Activated CD4-positive, CD25-positive, alpha-beta regulatory T cell (primary cell): ENCODE measurements at places on chromosomes 11 and 22.
A peak's percentile ranks its signal among the peaks of the same experiment; 100 is the strongest.

GRCh38 chr11:14554959-14555358 lies 34.8 kb upstream of the PSMA1 start:
- DNase-seq: no peak

- DNase-seq: no peak
Observed at GRCh38 chr22:23163665-23164064, 16.6 kb upstream of the BCR start.

- DNase-seq: peak; percentile 25
Observed at GRCh38 chr22:31496735-31497146, 405 bp downstream of the SFI1 start.

DNA sequence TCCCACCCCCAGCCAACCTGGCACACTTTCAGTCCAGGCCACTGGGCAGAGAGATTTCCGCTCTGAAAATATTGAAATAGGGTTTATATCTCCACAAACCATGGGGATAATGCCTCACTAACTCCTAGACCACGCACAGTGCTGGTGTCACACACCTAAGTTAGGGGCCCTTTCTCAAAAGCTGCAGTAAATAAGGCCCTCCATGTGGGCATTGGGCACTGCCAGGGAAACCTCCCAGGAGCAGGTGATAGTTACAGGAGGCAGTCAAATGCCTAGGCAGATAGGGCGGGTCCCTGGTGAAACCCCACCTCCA lies 3.1 kb upstream of the IL10RA start:
- DNase-seq: no peak

- DNase-seq: no peak
Observed at GRCh38 chr11:45859661-45860140, 12.4 kb downstream of the CRY2 start.

- no peak for DNase-seq
Observed at GRCh38 chr11:45450189-45450588, 164.0 kb upstream of the SYT13 start.

DNA sequence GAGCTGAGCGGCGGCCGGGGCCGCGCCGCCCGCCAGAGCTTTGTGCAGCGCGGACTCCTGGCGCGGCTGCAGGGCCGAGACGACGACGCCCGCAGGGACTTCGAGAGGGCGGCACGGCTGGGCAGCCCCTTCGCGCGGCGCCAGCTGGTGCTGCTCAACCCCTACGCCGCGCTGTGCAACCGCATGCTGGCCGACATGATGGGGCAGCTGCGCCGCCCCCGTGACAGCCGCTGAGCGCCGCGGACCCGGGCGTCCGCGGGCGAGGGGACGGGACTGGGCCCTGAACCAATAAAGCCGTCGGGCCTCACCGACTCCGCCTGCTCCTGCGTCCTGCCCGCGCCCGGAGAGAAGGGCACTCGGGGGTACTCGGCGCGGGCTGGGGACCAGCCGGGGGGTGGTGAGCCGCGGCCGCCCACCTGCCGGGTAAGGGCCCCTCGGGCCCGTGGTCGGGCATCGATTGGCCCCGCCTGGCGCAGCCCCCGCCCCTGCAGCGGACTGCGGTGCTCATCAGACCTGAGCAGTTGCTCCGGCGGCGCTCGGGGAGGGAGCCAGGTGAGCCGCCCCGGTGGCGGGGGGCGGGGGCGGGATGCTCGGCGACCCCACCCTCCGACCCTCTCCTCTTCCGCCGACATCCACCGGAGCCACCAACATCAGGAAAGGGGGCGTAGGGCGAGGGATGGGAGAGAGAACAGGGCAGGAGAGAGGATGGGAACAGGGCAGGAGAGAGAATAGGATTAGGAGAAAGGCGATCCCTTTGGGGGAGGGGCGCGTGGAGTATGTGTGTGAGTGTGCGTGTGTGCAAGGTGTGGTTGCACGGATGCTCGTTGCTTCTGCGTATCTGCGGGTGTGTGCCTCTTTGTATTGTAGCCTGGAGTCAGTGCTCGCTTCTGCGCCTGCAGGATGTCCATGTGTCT lies at the start of gene TMEM25:
Gene TMEM25, plus strand, starts transcription at position 510 of the 914 bp plus-strand sequence. CDS start 610 bp downstream, outside the sequence.
- peak; percentile 50 for DNase-seq

- no peak for DNase-seq
Observed at GRCh38 chr11:5252919-5253265, 1.7 kb downstream of the HBG2 start.

DNA sequence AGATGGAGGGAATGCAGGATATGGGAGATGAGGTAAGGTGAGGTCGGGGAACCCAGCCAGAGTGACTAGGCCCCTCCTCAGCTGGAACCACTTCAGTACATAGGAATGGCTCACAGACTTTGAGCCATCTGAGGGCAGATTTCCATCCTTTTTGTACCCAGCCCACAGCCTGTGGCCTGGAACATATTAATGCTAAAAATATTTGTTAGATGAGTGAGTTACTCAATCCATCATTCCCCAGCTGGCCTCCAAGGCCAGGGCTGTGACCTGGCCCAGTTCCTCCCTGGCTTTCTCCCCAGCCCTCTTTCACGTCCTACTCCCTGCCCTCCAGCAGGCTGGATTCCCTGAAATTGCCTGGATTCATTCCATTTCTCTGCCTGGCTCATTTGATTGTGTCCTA lies 57.2 kb upstream of the PRDM11 start:
- no peak for DNase-seq

DNA sequence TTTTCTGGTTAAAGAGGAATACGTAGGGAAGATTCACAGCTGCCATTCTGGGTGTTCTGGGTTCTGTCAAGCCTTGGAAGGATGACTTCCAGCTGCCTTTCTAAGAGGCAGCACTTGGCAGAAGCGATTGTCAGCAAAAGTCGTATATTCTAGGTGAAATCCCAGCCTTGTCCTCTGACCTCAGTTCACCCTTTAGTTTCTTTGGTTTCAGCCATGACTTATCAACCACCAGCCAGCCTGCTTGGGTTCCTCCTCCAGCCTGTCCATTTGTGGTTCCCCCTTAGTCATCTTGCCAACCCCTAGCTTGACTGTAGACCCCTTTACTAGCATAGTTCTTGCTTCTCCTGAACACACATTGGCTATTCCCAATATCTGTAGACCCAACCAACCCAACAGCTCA lies 102.3 kb upstream of the CD44 start:
- DNase-seq: no peak

- no peak for DNase-seq
Observed at GRCh38 chr22:17097701-17098100, 12.9 kb downstream of the IL17RA start.

GRCh38 chr11:23364076-23364475 lies 503.8 kb upstream of the CCDC179 start:
- DNase-seq: no peak

GRCh38 chr11:13771151-13771550 lies 102.7 kb downstream of the FAR1 start:
- DNase-seq: no peak

GRCh38 chr11:33021937-33022336 lies 6.3 kb downstream of the DEPDC7 start:
- DNase-seq: no peak

GRCh38 chr11:1660111-1660867 lies 30.7 kb downstream of the KRTAP5-5 start:
- no peak for DNase-seq

GRCh38 chr11:95247127-95247684 lies 16.2 kb upstream of the SESN3 start:
- no peak for DNase-seq

GRCh38 chr11:122811721-122812120 lies 26.6 kb upstream of the CRTAM start:
- DNase-seq: no peak

GRCh38 chr22:30238661-30239487 lies 7.7 kb downstream of the LIF start:
- DNase-seq: no peak

GRCh38 chr22:22442928-22443709 lies 65.4 kb downstream of the ZNF280B start:
- no peak for DNase-seq

- no peak for DNase-seq
Observed at GRCh38 chr22:34880662-34881061, 185.3 kb upstream of the ISX start.

DNA sequence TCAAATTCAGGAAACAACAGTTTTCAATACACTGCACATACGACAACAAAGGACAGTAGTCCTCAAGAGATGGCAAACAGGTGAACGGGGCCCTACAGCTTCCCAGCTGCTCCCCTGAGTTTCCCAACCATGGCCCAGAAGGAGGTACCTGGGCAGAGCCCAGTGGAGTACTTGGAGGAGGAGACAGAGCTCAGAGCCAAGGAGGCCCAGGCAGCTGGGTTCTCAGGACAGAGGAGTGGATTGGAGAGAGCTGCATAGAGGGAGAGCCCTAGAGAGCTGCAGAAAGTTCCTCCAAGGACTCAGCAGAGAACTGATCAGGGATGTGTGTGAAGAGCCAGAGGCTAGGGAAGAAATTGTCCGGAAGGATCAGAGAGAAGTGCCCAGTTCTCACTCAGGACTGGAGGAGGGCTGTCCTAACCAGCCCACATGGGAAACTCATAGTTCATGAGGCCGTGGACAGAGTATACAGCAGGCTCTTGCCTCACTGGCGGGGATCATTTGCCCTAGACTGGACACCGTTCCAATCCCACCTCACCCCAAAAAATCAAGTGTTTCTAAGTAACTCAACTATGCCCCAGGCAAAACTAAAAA lies 7.6 kb upstream of the ASCL2 start:
- DNase-seq: no peak

DNA sequence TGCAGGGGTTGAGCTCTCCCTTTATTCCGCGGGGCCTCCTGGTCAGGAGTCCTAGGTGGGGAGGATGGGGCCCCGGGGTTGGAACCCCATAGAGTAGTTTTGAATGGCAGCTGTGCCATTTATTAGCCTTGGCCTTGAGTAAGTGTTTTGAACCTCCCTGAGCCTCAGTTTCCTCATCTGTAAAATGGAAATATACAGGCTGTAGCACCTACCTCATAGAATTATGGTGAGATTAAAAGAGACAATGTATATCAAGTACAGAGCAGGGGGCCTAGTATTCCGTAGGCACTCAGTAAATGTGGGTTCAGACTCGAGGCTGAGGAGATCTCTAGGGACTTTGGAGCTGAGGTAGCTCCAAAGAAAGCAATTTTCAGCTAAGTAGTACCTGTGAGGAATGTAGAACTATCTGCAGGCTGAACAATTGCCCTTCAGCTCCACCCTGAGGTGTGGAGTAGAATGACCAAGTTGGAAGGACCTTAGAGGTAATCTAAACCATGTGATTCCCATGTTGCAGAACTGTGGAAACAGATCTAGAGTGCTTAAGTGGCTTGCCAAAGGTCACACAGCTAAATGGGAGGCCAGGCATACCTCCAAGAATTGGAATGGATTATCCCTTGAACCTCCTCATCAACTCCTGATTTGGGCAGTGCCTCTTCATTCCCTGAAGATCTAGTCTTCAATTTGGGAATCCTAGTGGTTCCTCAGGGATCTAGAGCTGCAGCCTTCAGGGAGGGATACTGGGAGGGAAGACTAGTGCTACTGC lies 682 bp downstream of the PGAP2 start:
- DNase-seq: no peak

GRCh38 chr11:88447281-88447680 lies 109.7 kb upstream of the CTSC start:
- no peak for DNase-seq

DNA sequence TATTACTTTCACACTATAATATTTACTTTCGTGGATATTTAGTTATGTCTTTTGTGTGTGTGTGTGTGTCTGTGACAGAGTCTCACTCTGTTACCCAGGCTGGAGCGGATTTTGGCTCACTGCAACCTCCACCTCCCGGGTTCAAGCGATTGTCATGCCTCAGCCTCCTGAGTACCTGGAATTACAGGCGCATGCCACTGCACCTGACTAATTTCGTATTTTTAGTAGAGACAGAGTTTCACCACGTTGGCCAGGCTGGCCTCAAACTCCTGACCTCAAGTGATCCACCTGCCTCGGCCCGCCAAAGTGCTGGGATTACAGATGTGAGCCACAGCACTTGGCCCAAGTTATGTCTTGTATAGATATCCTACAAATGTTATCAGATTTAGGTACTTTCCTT lies 9.9 kb downstream of the PISD start:
- DNase-seq: no peak

DNA sequence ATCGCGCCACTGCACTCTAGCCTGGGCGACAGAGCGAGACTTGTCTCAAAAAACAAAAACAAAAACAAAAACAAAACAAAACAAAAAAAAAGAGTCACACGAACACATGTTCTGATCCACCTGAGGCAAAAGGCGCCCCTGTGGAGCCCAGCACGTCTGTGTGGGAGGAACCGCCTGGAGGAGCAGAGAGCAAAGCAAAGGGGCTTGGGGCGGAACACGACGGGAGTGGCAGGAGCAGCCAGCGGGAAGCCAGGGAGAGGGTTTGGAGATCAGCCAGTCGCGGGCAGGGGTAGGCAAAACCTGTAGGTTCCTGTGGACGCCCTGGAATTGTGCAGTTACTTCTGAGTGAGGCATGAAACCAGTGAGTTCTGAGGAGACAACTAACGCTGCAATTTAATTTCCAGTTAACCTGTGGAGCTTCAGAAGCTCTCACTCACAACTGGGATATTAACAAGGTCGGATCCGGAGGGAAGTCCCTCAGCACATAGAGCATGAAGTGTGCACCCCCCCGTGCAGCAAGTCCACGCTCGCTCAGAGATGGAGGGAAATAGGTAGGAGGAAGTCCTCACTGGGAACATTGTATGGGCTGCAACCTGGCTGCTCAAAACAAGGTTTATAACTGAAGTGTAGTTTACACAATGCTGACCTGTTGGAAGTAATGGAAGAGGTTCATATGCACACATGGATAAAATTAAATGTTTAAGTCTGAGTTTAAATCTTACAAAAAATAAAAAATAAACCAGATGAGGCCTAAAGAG lies 13.2 kb upstream of the USP18 start:
- DNase-seq: no peak

- no peak for DNase-seq
Observed at GRCh38 chr11:75868990-75869389, 54.0 kb downstream of the UVRAG start.

DNA sequence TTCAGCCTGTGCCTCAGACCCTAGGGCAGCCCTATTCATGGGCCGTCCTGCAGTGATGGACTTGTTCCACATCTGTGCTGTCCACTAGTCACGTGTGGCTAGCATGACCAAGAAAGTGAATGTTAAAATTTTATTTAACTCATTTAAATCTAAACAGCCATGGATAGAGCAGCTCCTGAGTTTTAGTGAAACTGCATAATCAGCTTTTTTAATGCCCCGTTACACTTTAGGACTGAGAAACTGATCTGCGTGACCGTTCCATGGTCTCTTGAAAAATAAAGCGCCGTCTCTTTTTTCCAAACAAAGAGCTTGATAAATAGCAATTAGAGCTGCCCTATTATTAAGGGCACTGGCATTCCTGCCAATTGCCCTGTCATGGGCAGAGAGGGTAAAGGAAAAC lies 76.5 kb upstream of the SNX19 start:
- DNase-seq: no peak
